ENCODE measurements at places on chromosomes 2 and 18.

DNA sequence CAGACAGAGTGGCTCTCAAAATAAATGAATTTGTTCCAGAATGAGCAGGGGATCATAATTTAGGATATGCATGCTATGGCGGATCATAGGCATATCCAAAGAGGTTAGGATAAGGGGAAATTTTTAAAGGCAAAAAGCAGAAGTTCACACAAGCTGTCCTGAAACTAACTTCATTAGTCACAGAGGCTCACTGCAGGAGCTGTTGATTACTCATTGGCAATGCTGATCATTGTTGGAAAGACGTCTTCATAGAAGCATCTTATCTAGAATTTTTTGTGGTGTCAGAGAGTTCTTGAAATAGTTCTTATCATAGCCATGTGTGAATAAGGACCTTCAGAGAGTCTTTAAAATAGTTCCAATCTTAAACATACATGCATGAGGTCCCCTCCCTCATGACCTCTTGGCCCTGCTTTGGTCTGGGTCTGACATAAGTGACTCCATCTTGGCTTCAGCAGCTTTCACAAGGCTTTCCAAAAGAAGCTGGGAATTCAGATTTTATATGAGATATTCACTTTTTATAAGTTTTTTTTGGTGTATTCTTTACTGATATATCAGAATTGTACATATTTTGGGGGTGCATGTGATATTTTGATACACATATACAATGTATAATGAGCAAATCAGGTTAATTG, 7.5 kb upstream of the CCDC195 start:
- DNase-seq = no peak

GRCh38 chr2:88451811-88452564, 505 bp downstream of the FOXI3 start:
- DNase-seq = no peak

DNA sequence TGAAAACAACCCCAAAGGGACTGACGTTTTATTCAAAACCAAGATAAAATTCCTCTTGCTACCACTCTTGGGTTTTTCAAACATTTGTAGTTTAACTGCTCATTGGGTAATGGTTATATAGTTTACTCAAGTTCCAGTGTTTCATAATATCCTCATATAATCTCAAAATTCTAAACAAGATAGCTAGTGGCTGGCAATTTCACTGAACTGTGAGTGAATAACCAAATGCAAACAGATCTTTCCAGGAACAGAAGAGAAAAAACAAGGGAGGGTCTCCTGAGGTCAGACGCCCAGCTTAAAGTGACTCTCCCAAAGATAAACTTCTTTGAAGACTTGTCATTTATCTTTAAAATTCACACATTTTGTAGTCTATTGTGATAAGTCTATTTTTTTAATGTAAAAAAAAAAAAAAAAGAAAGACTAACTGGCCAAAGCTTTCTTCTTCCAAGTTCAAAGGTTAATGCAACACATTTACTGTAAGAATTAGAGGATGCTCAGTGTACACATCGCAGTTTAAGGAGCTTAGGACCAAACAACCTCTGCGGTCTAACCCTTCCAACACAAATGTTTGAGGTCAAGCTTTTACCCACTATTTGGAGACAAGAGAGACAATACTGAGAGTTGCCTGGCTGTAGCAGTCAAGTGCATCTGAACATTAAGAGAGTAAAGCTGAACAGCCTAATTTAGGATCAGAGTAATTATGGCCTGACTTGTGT, 26.6 kb downstream of the LPIN2 start:
- no peak for DNase-seq

GRCh38 chr2:42979416-42979869, 187.1 kb upstream of the HAAO start:
- DNase-seq = no peak

- DNase-seq = no peak
Measured at GRCh38 chr2:214075456-214075855, 335.4 kb upstream of the VWC2L start.

- no peak for DNase-seq
Measured at GRCh38 chr2:9795071-9795470, 48.2 kb upstream of the TAF1B start.

- no peak for DNase-seq
Measured at GRCh38 chr18:32956591-32957315, 183.9 kb upstream of the KLHL14 start.

Measured in activated CD4-positive, alpha-beta T cell treated with anti-CD3 and anti-CD28 coated beads, Interleukin-2, amount 50 U/mL, for 4 hours (primary cell).